ENCODE measurements at places on chromosomes 6 and 20. TPM values are rescaled to one million over a fixed set of nuclear protein-coding genes. Genes with fewer than 3 reads are reported as not detected.

Gene GPLD1
- total RNA-seq = 7.4 TPM

DNA sequence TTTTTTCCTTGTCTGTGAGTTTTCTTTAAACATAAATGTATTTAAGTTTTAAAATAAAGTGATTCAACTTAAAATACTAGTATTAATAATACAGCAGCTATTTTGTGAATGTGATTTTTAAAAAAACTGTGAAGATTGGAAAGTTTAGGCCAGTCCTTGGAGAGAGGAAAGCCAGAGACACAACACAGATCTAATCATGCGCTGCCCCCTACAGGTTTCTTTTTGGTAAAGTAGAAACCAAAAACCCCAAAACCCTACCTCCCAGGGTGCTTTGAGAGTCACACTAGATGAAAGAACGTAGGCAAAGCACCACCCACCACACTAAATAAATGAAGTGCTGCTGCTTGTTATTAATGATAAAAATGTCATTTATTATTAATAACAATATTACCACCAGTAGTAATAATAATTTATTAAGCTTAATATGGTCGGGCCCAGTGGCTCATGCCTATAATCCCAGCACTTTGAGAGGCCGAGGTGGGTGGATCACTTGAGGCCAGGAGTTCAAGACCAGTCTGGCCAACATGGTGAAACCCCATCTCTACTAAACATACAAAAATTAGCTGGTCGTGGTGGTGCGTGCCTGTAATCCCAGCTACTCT lies 33.7 kb downstream of the SLC9A8 start:
- peaks cover 14% of the 10 kb centered on the region for H3K4me1 ChIP-seq
- H3K4me3 ChIP-seq = no peak overlapping the region
- peaks cover 5% of the 10 kb centered on the region for H3K36me3 ChIP-seq

DNA sequence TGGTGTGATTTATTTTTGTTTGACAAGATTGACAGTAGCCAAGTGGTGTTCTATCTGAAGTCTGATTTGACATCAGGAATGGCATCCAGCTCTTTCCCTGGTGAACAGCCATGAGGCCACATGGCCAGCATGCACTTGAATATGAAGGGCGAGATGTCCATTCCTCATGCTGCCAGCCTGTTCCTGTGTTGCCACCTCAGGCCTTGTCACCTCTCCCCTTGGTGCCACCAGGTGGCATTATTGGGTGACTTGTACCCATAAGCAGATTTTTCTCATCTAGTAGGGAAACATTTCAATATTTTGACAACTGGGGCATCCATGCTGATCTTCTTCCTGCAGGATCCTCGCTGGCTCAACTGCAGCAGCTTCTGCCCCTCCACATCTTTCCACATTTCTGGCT lies 199.1 kb downstream of the ERMARD start:
- no peak overlapping the region for H3K27ac ChIP-seq
- H3K4me1 ChIP-seq = peaks cover 1% of the 10 kb centered on the region
- H3K27me3 ChIP-seq = no peaks in the 10 kb centered on the region

- no peak for DNase-seq
- no peak overlapping the region for H3K4me3 ChIP-seq
- no peaks in the 10 kb centered on the region for H3K36me3 ChIP-seq
- H3K27me3 ChIP-seq = no peaks in the 10 kb centered on the region
- H3K27ac ChIP-seq = no peak overlapping the region
These were observed 12.3 kb upstream of the CCDC167 start for GRCh38 chr6:37511910-37512399.

DNA sequence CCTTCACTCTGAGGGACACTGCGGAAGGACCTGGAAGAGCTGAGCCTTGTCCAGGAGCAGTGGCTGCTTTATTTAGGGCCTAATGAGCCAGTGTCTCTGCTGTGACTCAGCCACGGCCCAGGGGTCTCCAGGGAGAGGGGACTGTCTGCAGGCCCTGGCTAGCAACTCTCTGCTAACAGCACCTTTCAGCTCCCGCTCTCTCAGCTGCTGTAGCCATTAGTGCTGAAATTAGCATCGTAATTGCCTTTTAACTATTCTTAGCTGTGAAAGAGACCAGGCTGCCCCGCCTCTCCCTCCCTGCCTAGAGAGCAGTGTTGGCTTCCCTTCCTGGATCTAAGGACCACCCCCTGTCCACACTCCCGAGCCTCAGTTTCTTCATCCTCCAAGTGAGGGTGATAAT lies 53.1 kb upstream of the SLC32A1 start:
- H3K4me3 ChIP-seq = no peak overlapping the region
- H3K36me3 ChIP-seq = no peaks in the 10 kb centered on the region

GRCh38 chr6:84836366-84836765 lies 72.0 kb upstream of the TBX18 start:
- H3K4me3 ChIP-seq = no peak overlapping the region
- no peak for DNase-seq
- H3K4me1 ChIP-seq = no peaks in the 10 kb centered on the region
- H3K27ac ChIP-seq = no peak overlapping the region

All from thyroid gland (tissue), 4 donors.